SK-N-SH treated with all-trans-retinoic acid at 6 μM for 48 hours (cell line): ENCODE measurements at places on chromosomes 16 and 17.

DNA sequence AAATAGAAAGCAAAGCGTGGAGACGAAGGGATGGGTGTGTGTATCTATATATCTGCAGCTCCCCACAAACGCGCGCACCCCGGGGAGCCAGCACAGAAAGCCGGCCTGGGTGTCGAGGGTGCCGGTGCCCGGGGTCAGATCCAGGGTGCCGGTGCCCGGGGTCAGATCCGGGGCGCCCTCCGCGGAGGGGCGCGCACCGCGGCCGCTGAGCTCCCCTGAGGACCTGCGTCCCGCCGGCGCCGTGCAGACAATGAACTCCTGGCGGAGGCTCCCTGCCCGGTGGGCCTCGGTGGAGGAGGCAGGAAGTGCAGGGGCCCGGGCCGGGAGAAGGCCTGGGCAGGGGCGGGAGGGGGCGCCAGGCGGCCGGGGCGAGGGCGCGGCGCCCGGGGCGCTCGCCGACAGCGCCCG is 1.1 kb downstream of the ZNF423 start:
- peak; percentile 13; the same call in 2 of the 3 replicates for ATAC-seq

- ATAC-seq, result peak; percentile 78
Measured at GRCh38 chr17:164303-165235, 16.9 kb downstream of the DOC2B start.

DNA sequence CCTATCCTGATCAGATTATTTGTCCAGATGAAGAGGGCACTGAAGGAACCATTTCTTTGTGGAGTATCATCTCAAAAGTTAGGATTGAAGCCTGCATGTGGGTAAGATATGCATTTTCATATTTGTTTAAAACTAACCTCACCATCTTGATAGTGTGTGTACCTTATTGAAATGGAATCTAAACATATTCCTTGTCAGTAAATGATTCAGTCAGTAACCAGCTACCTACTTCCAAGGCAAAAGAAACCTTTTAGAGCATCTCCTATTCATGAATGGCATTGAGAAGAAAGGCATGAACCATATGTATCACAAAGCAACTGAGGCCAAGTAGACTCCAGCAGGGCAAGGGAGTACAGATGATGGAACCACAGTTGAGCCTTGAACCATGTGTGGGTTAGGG is 57.6 kb downstream of the VMP1 start:
- ATAC-seq, result no peak

GRCh38 chr16:79082970-79083369 is 517.6 kb downstream of the MAF start:
- no peak for ATAC-seq

DNA sequence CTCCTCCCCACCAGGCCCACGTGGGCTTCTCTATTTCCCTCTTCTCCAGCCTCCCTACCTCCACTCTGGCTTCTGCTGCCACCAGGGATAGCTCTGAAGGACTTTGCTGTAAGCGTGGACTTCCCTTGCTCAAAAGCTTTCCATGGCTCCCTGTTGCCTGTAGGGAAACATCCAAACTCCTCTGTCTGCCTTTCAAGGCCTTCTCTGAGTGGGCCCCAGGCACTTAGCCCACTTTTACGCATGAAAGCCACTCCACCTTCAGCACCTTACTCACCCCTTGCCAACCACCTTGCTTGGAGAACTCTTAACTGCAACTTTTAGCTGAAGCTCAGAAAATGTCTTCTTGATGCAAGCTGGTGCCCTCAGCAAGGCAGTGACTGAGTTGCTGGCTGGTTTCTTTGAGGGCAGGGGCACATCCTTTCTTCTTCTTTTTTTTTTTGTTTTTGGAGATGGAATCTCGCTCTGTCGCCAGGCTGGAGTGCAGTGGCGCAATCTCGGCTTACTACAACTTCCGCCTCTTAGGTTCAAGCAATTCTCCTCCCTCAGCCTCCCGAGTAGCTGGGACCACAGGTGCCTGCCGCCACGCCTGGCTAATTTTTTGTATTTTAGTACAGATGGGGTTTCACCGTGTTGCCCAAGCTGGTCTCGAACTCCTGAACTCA is 52.0 kb upstream of the DLX4 start:
- ATAC-seq, result no peak

DNA sequence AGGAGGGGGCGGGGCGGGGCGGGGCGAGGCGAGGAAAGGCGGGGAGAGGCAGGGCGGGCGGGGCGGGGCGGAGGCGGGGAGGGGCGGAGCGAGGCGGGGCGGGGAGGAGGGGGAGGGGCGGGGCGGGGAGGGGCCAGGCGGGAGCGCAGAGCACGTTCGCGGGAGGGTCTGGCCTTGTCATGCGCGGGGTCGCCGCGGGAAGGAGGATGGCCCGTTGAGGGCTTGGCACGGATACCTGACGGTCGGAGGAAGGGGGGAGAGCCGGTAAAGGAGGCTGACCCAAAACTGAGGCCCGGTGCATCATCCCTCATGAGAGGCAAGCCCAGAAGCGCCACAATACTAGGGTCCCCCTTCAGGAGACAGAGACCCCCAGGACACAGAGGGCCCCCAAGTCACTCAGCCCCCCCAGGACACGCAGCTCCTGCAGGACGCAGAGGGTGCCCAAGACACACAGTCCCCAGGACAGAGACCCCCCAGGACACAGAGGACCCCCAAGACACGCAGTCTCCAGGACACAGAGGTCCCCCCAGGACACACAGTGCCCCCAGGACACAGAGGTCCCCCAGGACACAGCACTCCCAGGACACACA is 593 bp upstream of the WDR45B start:
- ATAC-seq, result peak; percentile 7

- ATAC-seq, result no peak
Measured at GRCh38 chr17:73647772-73648542, 3.7 kb upstream of the SDK2 start.

GRCh38 chr17:82287868-82288801 is 14.6 kb upstream of the CSNK1D start:
- ATAC-seq, result no peak

GRCh38 chr16:68781784-68782183 is 44.7 kb downstream of the CDH1 start:
- ATAC-seq, result no peak

GRCh38 chr17:17167356-17167755 is 38.8 kb downstream of the PLD6 start:
- ATAC-seq, result no peak

GRCh38 chr16:13181432-13181831 is 280.0 kb downstream of the SHISA9 start:
- no peak for ATAC-seq

GRCh38 chr17:78607038-78607437 is 29.8 kb upstream of the DNAH17 start:
- no peak for ATAC-seq

DNA sequence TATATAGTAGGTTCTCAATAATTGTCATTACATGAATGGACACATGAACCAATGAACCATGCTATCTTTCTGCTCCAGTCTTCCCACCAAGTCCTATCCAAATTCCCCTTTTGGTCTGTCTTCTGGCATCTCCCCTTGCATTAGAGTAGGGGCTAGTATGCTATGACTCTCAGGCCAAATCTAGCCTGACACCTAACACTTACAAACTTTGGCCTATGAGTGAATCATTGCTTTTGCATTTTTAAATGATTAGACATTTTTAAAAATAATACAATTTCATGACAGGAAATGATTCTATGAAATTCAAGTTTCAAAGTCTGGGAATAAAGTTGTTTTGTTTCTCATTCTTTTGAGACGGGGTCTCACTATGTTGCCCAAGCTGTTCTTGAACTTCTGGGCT is 102.5 kb upstream of the MAF start:
- ATAC-seq, result no peak

- ATAC-seq, result no peak
Measured at GRCh38 chr16:23768581-23768980, 13.8 kb downstream of the CHP2 start.

GRCh38 chr16:52383119-52383518 is 163.8 kb downstream of the TOX3 start:
- ATAC-seq, result no peak

GRCh38 chr17:76968707-76969597 is 100.7 kb downstream of the MGAT5B start:
- ATAC-seq, result peak; percentile 17

GRCh38 chr17:4856937-4857314 is 23.8 kb downstream of the MINK1 start:
- no peak for ATAC-seq

DNA sequence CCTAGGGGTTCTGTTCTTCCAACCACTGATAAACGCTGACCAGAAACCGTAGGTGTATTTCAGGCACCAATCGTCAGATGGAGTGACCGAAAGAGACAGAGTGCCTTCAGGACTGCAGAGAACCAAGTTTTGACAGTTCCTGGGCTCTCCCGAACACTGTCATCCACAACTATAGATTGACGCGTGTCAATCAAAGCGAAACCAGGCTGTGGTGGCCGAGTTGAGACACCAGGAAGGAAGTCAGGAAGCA is 11.9 kb upstream of the AURKB start:
- no peak for ATAC-seq

GRCh38 chr17:39134878-39135277 is 16.6 kb downstream of the PLXDC1 start:
- ATAC-seq, result no peak

DNA sequence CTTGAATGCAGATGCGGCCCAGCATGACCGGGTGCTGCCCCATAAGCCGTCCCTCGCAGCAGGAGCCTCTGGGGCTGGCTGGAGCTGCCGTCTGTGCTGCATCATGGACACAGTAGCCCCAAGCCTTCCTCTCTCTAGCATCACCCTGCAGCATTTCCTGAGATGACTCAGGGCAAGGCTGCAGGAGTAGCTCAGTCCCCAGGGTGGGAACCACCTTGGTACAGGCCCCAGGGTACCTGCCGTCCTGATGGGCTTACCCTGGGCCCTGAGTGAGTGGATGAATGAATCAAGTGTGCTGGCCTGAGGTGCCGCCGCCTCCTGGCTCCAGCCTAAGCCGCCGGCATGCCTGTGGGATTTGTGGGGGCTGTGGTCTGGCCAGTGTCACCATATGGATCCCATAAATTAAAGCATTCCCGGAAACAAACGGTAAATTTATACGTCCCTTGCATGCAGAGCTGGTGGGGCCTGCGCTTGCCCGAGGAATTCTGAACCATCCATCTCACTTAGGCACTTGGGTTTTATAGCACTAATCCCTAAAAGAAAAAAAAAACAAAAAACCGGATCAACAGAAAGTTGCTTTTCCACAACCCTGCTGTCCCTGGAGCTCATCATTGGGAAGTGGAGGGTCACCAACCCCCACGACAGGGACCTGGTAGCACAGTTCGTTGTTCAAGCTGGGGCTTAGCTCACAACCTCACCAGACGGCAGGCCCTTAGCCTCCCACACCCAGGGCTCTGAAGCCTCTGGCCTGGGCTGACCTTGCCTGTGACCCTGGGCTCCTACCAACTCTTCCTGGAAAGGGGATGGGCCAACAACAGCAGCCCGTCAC is 242.6 kb upstream of the CIBAR2 start:
- peak; percentile 80 for ATAC-seq

DNA sequence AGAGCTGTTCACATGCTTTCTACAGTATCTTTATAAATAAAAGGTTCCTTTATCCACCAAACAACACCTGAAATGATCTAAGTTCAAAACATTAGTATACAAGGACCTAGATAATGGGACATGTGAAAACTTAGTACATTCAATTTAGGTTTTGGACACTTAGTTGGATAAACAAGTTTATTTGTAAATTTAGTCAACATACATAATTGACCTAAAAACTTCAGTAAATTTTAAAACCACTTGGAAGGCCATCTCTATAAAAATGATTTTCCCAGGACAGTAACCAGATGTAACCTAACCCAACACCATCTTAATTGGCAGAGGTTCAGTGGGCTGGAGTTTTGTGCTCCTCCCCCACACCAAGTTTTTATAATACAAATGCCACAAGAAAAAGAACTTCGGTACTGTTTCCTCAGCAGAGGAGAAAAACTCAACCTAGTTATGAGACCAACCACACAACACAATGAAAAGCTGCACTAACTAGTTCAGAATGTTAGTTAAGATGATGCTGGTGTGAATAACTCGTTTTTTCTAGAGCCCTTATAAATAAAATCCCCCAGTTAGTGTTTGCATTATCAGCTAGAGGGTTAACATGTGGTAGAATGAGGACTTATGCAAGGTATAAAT is 7.2 kb upstream of the UNK start:
- no peak for ATAC-seq

DNA sequence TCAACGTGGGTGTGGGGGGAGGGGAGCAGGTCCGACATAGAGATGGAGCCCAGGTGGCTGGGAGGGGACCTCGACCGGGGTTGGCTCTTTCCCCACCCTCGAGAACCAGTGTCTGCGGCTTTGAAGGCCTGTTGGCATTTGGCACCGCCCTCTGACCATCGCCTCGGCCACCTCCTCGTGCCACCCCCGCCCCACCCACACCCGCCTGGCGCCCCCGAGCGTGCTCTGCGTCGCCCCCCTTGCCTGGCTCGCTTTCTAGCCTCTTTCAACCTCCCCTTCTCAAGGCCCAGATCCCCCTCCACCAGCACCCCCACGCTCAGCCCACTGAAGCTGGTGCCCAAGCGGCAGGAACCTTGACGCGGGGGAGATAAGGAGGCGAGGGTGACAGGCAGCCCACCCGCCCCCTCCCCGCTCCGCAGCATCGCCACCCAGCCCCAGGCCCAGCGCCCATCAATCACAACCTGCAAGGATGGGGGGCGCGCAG is 619 bp downstream of the CACNB1 start:
- peak; percentile 41 for ATAC-seq
